ENCODE measurements at places on chromosomes 11 and 22.

DNA sequence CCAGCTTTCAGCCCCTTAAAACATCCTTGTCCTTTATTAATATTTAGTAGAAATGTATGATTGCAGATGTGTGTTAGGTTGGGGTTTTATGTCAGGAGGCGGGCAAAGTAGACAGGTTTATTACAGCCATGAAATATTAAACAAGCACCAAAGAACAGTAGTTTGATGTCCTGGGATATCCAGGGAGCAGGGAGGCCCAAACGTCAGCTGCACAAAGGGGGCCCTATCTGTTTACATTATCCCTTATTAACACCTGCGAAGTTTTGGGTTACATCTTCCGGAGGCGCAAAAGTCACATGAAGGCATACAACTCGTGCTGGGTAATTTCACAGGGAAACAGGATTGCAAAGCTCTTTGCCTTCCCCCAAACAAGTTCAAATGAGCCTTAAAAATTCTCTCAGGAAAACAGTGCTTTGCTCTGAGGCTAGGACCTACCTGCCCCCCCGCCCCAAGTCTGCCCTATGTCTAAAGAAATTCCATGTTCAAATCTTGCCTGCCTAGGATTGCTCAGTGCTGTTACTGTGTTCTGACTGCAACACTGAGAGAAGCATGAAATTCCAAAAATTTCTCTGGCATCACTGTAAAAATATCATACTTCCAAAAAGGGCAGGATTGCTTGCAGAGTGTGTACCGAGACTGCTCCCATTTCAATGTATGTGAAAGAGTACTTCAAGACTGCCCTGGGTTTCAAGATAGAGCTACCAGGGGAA is 8.9 kb downstream of the MN1 start:
- DNase-seq, result no peak
- no peak overlapping the region for H3K4me3 ChIP-seq
- H3K27me3 ChIP-seq, result no peaks in the 10 kb centered on the region
- no peaks in the 10 kb centered on the region for H3K4me1 ChIP-seq

DNA sequence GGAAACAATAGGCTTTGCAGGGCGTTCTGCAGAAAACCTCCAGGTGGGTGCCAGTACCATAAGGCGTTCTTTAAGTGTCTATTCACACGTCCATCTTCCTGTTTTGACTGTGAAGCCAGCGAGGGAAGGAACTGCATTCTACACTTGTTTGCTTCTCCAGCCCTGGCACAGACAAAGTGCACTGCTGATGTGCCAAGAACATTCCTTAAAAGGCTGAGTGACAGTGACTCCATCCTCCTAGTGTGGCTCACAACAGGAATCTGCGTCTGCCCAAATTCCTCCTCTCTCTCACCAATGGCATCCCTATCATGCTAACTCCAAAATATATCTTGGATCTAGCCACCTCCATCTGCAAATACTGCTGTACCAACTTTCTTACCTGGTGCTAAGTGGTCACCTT is 407.4 kb upstream of the SYN3 start:
- no peaks in the 10 kb centered on the region for H3K4me1 ChIP-seq
- DNase-seq, result no peak
- H3K4me3 ChIP-seq, result no peak overlapping the region
- no peaks in the 10 kb centered on the region for H3K36me3 ChIP-seq
- no peaks in the 10 kb centered on the region for H3K27me3 ChIP-seq

- peak; percentile 64 for DNase-seq
- peaks cover 5% of the 10 kb centered on the region for H3K36me3 ChIP-seq
- H3K4me3 ChIP-seq, result peak within 1 kb of the TSS; percentile 83
- peak within 1 kb of the TSS; percentile 90 for H3K27ac ChIP-seq
- H3K4me1 ChIP-seq, result peaks cover 31% of the 10 kb centered on the region
- no peaks in the 10 kb centered on the region for H3K27me3 ChIP-seq
These were observed at the start of gene TCIRG1 for GRCh38 chr11:68038718-68039525. Gene TCIRG1 (plus strand): TSS chr11:68039025. CDS start chr11:68041272, 2,247 bp downstream.

GRCh38 chr11:77993902-77994301 is 566 bp downstream of the INTS4 start:
- peaks cover 28% of the 10 kb centered on the region for H3K4me1 ChIP-seq
- H3K4me3 ChIP-seq, result peak overlapping the region; percentile 92
- no peaks in the 10 kb centered on the region for H3K27me3 ChIP-seq
- H3K27ac ChIP-seq, result peak overlapping the region; percentile 89
- peak; percentile 11 for DNase-seq

DNA sequence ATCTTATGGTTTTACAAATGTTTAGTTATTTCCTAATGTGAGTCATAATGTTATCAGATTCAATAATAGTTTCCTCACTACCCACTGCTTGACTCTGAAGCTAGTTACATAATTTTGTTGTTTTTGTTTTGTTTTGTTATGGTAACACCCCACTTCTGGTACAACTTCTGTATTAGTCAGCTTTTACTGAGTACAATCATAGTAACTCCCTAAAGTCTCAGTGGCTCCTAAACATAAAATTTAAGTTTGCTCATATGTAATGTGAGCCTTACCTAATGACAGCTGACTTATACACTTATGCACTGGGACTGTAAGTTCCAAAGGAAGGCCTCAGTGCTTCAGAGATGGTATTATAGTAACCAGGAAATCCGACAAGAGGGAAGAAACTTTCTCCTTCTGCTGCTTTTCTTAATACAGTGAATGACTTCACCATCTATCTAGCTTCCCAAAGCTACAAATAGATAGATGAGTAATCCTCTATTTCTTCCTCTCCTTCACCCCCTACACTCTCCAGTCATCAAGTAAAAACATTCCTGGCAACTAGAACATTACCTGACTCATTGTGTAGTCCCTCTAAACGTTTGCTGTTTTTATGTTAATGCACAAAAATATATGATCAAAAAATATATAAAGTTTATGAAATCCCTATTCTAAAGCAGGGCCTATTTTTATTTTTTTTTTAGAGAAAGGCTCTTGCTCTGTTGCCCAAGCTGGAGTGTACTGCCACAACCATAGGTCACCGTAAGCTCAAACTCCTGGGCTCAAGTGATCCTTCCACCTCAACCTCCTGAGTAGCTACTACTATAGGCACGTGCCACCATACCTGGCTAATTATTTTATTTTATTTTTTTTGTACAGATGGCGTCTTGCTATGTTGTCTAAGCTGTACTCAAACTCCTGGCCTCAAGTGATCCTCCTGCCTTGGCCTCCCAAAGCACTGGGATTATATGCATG is 563.0 kb downstream of the SOX6 start:
- H3K27ac ChIP-seq, result no peak overlapping the region
- DNase-seq, result no peak
- no peak overlapping the region for H3K4me3 ChIP-seq
- H3K27me3 ChIP-seq, result peaks cover 2% of the 10 kb centered on the region

All from activated CD4-positive, alpha-beta T cell treated with anti-CD3 and anti-CD28 coated beads, Interleukin-2, amount 10 ng/mL, durations not matched to agents 7 days and 5 days (primary cell).